ENCODE measurements at places on chromosomes 6 and 20. TPM values are rescaled to one million over a fixed set of nuclear protein-coding genes. Genes with fewer than 3 reads are reported as not detected.
A peak's percentile ranks its signal among the peaks of the same experiment; 100 is the strongest.

DNA sequence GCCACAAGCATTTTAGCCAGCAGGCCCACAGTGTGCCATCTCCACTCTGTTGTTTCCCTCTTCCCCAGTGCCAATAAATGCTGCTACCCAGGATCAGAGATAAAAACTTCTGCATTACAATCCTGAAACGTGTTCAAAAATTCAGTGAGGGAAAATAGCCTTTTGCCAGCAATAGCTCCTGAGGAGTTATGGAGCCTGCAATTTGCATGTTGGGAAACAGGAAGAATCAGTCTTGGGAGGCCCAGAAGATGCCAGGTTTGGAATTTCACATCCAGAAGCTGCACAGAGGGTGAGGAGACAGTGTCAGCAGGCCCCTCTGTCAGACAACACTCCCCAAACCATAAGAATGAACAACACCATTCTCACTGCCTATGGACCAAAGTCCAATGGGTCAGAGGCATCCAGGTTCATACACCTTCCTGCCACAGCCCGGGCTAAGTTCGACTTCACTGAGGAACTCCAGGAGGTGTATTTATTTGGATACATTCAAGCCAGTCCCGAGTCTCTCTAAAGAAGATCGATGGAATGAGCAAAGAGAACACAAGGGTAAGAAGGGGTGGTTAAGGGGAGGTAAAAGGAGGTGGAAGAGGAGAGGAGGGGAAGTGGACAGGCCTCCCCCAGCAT, 20.8 kb downstream of the RRBP1 start:
- DNase-seq: no peak

DNA sequence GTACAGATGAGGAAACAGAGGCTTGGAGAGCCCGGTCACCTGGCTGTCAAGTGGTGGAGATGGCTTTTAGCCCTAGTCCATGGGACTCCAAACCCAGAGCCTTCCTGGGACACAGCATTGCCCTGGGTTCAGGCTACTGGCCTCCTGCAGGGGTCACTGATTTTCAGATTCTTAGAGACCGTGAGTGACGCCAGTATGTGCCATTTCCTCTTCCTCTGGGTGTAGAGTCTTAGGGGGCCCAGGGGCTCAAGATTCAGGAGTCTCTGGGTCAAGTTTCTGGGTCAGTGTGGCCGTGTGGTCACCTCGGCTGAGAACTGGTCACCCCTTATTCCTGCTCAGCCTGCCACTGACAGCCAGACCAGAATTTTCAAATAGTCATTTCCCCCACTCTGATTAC, 574 bp downstream of the ARHGAP40 start:
- no peak for DNase-seq

The RNGTT gene
- 13.5 TPM for total RNA-seq

DNA sequence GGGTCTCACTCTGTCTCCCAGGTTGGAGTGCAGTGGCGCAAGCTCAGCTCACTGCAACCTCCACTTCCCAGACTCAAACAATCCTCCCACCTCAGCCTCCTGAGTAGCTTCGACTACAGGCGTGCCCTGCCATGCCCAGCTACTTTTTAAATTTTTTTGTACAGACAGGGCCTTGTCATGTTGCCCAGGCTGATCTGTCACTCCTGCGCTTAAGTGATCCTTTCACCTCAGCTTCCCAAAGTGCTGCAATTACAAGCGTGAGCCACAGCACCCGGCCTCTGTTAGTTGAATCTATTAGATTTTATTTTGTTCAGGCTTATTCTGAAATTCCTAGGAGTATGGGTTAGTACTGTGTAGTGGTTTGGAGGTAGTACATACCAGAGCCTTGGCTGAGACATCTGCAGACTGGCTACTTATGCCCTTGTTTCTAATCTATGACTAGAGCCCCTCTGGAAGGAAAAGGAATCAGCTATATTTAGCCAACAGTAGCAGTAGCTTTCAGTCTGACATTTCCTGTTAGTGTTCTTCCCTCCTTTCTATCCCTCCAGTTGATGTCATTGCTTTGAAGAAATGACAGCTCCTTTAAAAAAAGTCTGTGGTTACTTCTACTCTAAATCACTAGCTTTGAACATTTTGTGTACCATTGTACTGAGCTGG, 74.4 kb downstream of the ITCH start:
- no peak for DNase-seq

- DNase-seq: no peak
Observed at GRCh38 chr6:80223743-80224212, 117.3 kb downstream of the BCKDHB start.

- DNase-seq: no peak
Observed at GRCh38 chr6:141734071-141734840, 398.5 kb upstream of the GJE1 start.

The SNAP91 gene
- 0.97 TPM for total RNA-seq

- no peak for DNase-seq
Observed at GRCh38 chr6:700490-700889, 7.6 kb upstream of the EXOC2 start.

DNA sequence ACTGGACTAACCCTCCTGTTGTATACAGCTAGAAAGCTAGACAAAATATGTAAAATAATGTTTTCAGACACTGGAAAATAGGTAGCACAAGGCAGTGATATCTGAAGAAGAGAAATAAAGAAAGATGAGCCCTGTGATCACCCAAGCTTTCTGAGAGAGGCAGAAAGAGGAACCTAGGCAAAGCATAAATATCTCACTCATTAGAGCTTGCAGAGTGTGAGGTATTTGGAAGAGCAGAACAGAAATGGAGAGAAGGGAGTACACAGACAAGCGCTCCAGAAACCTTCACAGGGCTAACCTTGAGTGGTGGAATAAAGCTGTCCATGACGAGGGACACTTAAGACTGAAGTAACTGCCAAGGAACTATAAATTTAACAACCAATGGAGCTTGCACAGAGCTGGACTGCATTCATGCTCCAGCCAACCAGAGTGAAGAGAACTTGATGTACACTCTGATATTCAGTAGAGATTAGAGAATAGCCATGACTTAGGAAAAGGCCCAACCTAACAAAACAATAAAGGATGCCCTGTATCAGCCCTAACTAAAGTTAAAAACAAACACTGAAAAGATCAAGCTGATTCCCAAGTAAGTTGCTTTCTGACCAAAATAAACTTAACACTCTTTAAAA, 280.9 kb upstream of the STXBP5 start:
- DNase-seq: no peak

The EYA4 gene
- total RNA-seq: 2.6 TPM

DNA sequence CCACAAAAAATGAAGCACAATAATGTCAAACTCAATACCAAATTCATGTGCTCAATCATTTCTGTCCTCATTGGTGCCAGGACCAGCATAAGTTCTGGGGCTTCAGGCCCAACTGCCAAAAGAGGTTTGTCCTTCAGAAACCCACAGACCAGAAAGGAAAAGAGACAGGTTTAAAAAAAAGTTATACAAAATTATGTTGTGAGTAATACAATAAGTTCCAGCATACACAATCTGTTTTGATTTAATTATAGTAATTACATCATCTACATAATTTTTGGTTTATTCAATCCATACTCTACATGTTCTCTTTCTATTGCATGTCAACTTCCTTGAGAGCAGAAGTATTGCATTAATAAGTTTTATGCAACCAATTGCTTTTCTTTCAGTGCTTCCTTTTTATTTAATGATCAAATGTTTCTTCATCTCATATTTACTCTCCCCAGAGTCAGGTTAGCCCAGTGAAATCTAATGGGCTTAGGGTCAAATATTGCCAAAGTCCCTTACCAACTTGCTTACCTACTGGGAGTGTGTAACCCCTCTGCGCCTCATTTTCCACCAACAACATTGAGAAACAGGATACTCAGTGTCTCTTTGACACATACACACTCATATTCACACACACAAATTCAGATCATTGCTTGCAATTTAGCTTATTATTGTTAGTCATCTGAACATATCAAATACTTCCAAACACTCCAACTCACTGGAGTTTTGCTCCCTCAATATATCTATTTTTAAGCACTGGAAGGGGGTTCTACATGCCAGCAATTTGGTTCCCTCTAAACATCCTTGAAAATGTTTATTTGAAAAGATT, 424.4 kb upstream of the MARCKS start:
- no peak for DNase-seq

DNA sequence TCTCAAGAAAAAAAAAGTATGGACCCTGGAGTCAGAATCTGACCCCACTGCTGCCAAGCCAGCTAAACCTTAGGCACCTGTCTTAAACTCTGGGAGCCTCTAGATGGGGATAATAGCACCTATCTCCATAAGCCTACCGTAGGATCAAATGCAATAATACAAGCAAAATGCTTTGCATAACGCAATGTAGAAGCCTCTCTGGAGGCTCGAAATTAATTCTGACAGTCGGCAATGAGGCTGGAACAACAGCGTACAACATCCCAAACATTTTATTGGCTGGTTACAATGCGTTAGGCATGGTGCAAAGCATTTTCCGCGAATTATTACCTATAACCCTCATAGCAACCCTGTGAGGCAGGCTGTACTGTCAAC, 521 bp downstream of the CDK5RAP1 start:
- no peak for DNase-seq

GRCh38 chr6:136723780-136724179, 68.5 kb downstream of the MAP3K5 start:
- DNase-seq: no peak

GRCh38 chr6:115908906-115909559, 151.7 kb downstream of the FRK start:
- DNase-seq: no peak

GRCh38 chr6:111623046-111623718, 17.5 kb upstream of the TRAF3IP2 start:
- no peak for DNase-seq

DNA sequence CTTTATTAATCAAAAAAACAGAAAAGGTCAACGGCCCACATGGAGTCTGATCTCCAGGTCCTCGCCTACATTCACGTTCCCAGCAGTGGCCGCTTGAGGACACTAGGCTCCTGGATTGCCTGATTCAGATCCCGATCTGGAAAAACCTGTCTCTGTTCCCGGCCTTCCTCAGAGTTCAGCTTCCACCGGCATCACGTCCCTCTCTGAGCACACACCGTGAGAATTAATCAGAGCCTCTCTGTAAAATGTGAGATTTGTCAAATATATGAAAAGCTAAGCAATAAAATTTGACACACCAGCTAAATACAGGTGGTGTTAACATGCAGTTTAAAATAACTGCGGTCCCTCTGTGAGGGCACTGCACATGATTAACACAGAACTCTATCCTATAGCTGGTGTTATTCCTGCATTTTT, 122.8 kb upstream of the COL21A1 start:
- DNase-seq: peak; percentile 87

GRCh38 chr20:25084626-25085187, 2.8 kb upstream of the VSX1 start:
- DNase-seq: peak; percentile 66

The BMP2 gene
- total RNA-seq: 3.2 TPM

DNA sequence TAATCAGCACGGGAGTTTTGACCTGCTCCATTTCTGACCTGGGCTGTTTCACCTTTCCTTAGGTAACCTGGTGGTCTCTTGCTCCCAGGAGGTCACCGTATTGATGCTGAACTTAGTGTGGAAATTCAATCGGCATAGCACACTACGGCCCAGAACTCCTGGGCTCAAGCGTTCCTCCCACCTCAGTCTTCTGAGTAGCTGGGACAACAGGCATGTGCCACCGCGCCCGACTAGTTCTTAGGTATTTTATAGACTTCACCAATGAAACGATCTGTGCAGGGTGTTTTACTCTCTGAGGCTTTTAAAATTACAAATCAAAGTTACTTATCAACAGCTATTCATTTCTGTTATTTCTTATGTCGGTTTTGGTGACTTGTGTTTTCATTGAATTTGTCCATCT, 42.1 kb downstream of the ATG5 start:
- DNase-seq: no peak

DNA sequence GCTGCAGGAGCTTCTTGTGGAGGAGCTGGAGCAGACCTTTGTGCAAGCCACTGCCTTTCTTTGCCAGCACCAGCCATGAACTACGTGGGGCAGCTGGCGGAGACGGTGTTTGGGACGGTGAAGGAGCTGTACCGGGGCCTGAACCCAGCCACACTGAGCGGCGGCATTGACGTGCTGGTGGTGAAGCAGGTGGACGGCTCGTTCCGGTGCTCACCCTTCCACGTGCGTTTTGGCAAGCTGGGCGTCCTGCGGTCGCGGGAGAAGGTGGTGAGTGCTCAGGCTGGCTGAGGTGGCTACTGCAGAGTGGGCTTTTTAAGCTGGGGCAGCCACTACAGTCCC, 5.1 kb downstream of the LPIN3 start:
- peak; percentile 76 for DNase-seq

GRCh38 chr20:57546956-57547649, 13.8 kb upstream of the PCK1 start:
- DNase-seq: no peak

GRCh38 chr20:13120471-13120870, 100.6 kb upstream of the ISM1 start:
- no peak for DNase-seq

- peak; percentile 96 for DNase-seq
Observed at GRCh38 chr6:134826889-134827737, 122.8 kb downstream of the ALDH8A1 start.

GRCh38 chr6:169099411-169100202, 154.0 kb downstream of the THBS2 start:
- DNase-seq: no peak

The FAM83B gene
- not detected for total RNA-seq

The LAMP5 gene
- total RNA-seq: 0.51 TPM

The SLC32A1 gene
- not detected for total RNA-seq

The CRIP3 gene
- total RNA-seq: 1.4 TPM

DNA sequence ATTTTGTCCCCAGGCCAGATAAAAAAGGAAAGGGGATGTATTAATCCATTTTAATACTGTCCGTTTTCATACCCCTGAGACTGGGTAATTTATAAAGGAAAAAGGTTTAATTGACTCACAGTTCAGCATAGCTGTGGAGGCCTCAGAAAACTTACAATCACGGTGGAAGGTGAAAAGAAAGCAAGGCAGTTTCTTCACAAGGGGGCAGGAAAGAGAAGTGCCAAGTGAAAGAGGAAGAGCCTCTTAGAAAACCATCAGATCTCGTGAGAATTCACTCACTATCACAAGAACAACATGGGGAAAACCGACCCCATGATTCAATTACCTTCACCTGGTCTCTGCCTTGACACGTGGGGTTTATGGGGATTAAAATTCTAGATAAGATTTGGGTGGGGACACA, 152.5 kb downstream of the IBTK start:
- no peak for DNase-seq

DNA sequence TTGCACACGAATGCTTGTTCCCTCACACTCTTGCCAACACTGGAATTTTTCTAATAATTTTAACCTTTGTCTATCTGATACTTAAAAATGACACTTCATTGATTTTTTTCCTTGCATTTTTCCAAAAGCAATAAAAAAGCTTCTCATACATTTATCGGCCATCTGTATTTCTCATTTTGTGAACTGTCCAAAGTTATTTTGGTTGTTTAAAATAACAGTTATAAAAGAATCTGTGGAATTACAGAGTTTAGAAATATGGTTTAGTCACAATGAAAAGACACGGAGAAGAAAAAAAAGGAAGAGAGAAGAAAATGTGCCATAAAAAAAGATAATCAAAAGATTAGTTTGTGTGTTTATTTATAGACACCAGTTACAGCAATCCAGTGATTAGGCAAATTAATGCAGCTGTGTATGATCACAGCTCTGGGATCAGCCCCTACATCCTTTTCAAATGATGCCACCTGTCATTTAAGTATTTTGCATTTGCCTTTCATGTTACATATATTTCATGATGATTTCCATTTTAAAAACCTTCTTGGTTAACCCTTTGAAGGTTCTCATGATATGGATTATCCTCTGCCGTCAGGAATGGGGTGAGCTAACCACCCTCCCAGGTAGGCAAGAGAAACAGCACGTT, 171.7 kb downstream of the BACH2 start:
- DNase-seq: no peak

All from posterior vena cava (tissue), 2 donors.